ENCODE measurements at places on chromosomes 13 and 19.

GRCh38 chr13:21852043-21852442 is 181.2 kb downstream of the FGF9 start:
- DNase-seq = no peak

- no peak for DNase-seq
Observed at GRCh38 chr13:33612641-33613638, 205.0 kb upstream of the RFC3 start.

- DNase-seq = peak; percentile 87
Observed at GRCh38 chr19:46990991-46991676, 28.5 kb upstream of the NPAS1 start.

GRCh38 chr13:71217827-71218226 is 649.2 kb downstream of the DACH1 start:
- DNase-seq = no peak

GRCh38 chr13:22168437-22169190 is 497.7 kb downstream of the FGF9 start:
- DNase-seq = no peak

- no peak for DNase-seq
Observed at GRCh38 chr13:98401934-98402333, 175.0 kb downstream of the STK24 start.

GRCh38 chr13:57624565-57625435 is 6.7 kb upstream of the PCDH17 start:
- peak; percentile 92 for DNase-seq

GRCh38 chr13:73138276-73138637 is 79.5 kb downstream of the KLF5 start:
- no peak for DNase-seq

DNA sequence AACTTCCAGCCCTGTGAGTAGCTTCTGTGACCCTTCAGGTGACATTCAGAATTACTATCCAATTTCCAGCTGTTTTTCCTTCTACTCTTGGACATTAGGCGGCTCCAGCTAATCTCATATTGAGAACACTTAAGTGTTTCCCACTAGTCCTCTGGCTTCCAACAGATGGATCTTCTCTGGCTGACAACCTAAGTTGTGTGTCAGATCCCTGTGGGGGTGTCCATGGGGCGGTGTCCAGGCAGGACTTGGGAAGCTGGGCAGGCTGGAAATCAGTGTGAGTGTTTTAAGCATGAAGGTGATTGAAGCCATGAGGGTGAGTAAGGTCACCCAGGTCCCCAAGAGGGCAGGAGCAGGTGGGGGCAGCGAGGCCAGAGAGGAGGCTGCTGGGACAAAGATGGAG is 10.1 kb downstream of the CNOT3 start:
- no peak for DNase-seq

Data from spinal cord (tissue), 10 donors.